CD4-positive, alpha-beta T cell treated with Interleukin-4 for 4 hours (primary cell): ENCODE measurements at places on chromosomes 2 and 18.
A peak's percentile ranks its signal among the peaks of the same experiment; 100 is the strongest.

DNA sequence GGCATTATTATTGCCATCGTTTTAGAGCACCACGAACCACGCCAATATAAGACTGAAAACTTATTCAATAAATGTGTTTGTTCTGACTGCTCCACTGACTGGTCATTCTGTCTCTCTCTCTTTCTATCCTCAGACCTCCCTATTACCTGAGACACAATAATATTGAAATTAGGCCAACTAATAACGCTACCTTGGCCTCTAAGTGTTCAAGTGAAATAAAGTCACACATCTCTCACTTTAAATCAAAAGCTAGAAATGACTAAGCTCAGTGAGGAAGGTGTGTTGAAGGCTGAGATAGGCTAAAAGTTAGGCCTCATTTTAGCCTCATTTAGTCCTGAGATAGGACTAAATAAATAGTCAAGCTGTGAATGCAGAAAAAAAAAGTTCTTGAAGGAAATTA is 38.8 kb downstream of the G6PC2 start:
- DNase-seq, result no peak

GRCh38 chr2:98281607-98282006 is 64.6 kb upstream of the CNGA3 start:
- DNase-seq, result no peak

DNA sequence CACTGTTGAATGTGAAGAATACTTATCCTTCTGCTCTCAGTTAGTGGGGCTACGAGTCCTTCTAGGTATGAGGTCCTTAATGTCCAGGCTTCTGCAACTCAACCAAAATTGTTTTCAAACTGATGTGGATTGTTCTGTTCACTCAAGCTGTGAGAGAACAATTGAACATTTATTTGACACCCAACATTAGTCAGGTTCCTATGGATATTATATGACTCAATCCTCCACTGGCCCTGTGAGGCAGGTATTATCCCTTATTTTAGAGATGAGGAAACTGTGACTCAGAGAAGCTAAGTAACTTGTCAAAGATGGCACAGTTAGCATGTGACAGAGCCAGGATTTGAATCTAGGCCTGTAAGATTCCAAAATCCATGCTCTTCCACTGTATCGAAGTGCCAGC is 1.2 kb upstream of the LYG2 start:
- no peak for DNase-seq

DNA sequence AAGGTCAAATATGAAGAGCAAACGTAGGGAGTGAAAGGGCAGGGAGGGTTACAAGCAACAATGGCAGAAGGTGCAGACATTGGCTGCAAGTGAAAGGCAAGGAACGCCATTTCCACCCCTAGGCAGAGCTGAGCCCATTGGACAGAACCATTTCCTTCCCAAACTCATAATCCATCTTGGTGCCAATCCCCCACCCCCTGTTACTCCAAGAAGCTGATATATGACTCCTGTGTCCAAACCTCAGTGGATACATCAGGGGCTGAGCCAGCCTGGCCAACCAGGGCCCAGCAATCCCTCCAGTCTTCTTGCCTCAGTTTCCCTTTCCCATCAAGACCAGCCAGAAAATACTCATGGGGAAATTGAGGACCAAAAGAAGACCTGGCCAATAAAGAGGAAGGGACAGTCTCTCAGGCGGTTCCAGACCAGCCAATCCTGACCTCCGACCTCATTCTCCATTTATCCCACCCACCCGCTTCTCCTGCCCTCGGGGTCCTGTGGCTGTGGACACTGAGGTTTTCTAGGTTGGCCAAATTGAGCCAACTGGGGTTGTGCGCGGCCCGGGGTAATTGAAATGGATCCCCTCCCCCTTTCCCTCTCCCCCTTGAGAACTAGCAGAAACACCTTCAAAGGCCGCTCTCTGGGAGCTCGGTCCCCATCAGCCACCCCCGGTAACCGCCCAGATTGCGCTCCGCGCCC is 24.8 kb downstream of the TNS1 start:
- DNase-seq, result no peak

- no peak for DNase-seq
Observed at GRCh38 chr18:32301976-32302743, 112.3 kb downstream of the MEP1B start.

- DNase-seq, result no peak
Observed at GRCh38 chr18:77250501-77250925, 865 bp downstream of the GALR1 start.

- DNase-seq, result no peak
Observed at GRCh38 chr2:234989183-234989701, 37.4 kb downstream of the SH3BP4 start.

- DNase-seq, result no peak
Observed at GRCh38 chr2:8176887-8177286, 505.0 kb upstream of the ID2 start.

GRCh38 chr2:58918141-58918540 is 677.0 kb upstream of the FANCL start:
- DNase-seq, result no peak

- no peak for DNase-seq
Observed at GRCh38 chr2:27973592-27973991, 83.1 kb downstream of the BABAM2 start.

- no peak for DNase-seq
Observed at GRCh38 chr18:59140302-59140885, 710 bp downstream of the SEC11C start.

- DNase-seq, result no peak
Observed at GRCh38 chr2:143705108-143705707, 576.0 kb downstream of the ARHGAP15 start.

DNA sequence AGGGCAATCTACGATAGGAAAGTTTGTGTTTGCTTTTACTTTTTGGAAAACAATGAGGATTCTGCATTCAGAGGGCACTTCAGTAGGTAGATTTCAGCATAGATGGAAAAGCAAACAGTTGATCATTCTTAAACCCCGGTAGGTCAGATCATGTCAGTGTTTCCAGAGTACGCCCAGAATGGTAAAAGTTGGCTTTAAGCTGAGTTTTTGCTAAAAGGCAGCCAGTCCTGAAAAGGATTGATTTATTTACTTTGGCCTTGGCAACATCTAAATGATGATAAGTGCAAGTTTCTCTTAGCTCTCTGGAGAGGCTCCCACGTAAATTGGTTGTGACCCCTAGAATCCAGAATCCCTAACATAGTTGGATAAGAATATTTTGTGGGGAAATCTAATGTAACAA is 168.0 kb downstream of the DIS3L2 start:
- no peak for DNase-seq

DNA sequence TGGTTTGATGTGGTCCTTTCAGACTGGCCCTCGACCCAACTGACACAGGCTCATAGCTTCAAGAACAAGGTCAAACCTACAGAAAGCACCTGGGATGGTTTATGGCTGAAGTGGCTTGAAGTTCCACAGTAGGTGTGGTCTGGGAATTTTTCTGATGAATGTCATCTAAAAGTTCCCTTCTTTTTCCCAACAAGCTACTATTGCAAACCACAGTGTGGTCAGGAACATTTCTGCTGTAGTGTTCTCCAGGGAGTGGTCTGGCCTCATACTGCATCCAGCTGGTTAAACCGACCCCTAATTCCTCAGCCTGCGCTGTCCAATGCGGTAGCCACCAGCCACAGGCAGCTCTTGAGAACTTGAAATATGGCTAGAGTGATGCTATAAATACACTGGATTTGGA is 92.7 kb downstream of the FAM124B start:
- DNase-seq, result no peak

- peak; percentile 22 for DNase-seq
Observed at GRCh38 chr2:189302274-189302948, 122.8 kb upstream of the COL5A2 start.

GRCh38 chr18:6666012-6666685 is 63.4 kb upstream of the ARHGAP28 start:
- no peak for DNase-seq

- DNase-seq, result no peak
Observed at GRCh38 chr2:132936791-132937190, 266.8 kb upstream of the LYPD1 start.

GRCh38 chr2:77372636-77373035 is 149.5 kb downstream of the LRRTM4 start:
- no peak for DNase-seq

DNA sequence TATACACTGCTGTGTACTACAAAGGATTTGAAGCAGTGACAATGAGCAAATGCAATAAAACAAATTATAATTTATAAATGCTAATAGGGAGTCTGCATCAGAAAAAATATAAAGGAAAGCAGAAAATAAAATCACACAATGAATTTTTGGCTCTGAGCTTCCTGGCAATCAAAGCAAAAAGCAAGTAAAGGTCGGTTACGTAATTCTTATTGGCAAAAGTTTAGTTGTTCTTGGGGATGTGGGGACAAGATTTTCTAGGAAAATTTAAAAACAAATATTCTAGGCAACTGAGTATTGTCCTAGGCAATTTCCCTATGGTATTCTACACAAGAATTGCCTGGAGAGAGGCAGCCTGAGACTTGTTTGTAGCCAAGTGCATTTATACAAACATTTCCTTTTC is 1.8 kb downstream of the ORC2 start:
- DNase-seq, result no peak

DNA sequence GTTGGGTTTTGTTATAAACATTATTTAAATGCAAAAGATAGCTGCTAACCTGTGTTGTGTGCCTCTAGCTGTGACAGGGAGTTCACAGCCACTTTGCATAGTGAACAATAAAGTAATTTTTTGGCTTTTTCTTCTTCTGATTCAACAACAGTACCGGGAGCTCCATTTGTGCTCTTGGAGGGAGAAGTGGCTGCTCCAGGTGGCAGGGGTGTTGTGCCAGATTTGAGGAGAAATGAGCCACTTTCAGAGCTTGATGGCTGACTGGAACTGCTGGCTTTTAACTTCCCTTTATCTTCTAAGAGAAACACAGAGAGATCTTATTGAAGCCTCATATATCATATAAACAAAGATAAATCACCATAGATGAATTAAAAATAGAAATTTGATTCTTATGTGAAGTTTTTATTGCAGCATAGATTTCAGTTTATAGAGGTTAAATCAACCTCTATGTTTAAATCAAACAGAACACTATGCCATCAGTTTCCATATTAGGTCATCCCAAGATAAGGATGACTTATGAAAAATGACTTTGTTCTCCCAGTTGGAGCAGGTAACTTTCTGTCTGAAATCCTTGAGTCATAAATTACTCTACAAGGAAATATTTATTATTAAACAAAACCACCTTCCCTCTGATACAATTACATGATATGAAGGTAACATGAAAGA is 182.0 kb upstream of the SESTD1 start:
- DNase-seq, result no peak

- DNase-seq, result no peak
Observed at GRCh38 chr18:54358495-54359040, 862 bp downstream of the C18orf54 start.

GRCh38 chr2:6342273-6342920 is 523.3 kb downstream of the CMPK2 start:
- DNase-seq, result no peak

DNA sequence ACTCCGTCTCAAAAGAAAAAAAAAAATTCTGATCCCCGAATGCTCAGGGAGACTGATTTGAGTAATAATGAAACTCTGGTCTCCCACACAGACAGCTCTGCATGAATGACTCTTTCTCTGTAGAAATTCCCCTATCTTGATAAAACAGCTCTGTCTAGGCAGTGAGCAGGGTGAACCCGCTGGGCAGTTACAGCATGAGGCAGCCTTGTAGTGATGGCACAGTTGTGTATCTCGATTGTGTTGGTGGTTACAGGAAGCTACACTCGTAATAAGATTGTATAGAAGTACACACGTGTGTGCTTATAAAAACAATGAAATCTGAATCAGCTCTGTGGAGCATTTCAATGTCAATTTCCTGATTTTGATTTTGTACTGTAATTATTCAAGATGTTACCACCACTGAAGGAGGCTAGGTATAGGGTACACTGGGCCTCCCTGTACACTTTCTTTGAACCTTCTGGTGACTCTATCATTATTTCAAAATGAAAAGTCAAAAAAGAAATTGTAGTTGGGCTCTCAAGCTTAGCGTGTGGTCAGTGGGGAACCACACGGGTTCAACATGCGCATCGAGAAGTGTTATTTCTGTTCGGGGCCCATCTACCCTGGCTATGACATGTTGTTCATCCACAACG is 34.9 kb upstream of the ATP8B1 start:
- no peak for DNase-seq

DNA sequence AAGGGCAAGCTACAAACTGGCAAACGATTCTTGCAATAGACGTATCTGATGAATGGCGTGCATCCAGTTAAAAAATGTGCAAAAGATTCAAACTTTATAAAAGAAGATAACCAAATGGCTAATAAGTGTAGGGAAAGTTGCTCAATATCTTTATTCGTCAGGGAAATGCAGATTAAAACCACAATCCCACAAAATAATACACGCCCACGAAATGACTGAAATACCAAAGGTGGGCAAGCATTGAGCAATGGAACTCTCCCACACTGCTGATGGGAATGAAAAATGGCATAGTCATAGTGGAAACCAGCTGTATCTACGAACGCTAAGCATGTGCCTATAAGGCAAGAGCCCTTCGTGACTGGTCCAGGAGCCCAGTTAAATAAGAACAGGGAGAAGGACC is 168.6 kb upstream of the SIX2 start:
- DNase-seq, result no peak

- no peak for DNase-seq
Observed at GRCh38 chr2:84959095-84959565, 11.8 kb upstream of the KCMF1 start.

- DNase-seq, result peak; percentile 20
Observed at GRCh38 chr2:27627963-27628766, 647 bp downstream of the CCDC121 start.

DNA sequence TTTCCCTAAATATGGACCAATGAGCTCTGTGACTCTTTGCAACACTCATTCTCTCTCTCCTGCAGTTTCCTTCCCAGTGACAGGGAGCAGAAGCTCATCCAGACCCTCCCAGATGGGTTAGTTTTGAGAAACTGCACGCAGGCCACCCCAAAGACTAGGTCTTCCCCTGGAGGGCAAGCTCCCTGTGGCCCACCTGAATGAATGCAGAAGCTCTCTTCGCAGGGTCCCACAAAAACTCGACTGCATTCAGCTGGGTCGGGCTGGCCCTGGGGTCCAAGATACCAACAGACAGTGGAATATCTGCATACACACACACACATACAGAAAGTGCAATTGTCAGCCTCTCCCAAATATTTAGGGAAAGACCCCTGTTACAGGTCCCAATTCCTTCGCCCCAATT is 37.0 kb downstream of the TFCP2L1 start:
- no peak for DNase-seq

DNA sequence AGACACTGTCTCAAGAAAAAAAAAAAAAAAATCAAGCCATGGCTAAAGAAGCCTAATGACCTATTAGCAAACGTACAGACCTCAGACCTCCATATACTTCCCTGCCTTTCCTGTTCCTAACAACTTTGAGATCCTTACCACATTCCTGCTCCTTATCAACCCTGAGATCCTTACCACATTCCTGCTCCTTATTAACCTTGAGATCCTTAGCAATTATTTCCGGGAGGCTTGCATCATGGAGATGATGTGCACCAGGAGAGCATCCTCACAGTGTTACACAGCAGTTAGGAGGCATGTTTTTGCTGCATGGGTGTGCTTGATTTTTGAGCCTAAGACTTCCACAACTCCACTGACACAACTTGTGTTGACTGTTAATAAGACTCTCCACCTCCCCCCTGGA is 54.6 kb upstream of the RASGRP3 start:
- no peak for DNase-seq

DNA sequence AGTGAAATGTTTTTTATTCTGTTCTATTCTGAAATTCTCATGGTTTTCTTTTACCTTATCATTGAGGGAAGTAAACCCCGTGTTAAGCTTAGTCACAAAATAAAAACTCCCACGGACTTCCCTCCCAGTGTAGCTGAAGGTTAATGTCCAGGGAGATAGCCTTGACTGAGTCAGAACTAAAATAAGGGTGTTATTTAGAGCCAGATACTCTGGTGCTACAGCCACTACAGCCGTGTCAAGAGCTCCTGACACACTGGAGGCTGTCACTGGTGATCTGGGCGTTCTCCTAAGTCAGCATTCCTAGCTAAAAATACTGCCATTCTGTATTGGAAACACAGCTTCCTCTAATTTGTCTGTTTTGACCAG is 82.0 kb upstream of the RANBP2 start:
- no peak for DNase-seq
